ENCODE measurements at places on chromosomes 3 and 15.

DNA sequence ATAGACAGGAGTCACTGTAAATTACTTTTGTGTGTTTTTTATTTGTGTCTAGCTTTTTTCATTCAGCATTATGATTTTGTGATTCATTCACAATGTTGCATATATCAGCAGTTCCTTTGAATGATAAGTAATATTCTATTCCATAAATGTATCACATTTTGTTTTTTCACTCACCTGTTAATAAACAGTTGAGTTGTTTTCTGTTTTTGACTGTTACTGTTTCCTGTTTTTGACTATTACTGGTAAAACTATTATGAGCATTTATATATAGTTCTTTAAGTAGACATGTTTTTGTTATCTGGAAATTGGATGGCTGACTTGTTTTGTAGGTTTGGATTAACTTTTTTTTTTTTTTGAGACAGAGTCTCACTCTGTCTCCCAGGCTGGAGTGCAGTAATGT, 138.4 kb downstream of the RSRC1 start:
- peak; percentile 26 for DNase-seq

DNA sequence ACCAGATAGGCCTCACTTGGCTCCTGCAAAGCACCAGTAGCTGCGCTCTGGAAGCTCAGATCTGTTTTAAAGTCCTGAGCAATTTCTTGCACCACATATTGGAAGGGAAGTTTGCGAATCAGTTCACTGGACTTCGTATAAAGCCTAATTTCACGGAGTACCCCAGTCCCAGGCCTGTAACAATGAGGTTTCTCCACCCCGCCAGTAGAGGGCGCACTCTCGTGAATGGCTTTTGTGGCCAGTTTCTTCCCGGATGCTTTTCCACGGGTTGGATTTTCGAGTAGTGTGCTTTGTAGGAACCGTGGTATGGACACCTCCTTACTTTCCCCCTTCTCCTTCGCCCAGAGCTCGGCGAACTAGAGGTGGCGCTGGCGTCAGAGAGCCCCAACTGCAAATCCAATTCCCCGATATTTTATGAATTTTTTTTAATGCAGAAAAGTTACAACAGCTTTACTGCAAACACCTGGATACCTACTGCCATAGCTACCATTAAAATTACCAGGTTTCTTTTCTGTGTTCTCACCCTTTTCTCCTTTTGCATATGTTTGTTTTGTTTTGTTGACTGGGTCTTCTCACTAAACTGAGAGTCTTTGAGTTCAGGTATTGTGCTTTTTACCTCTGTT, 13.3 kb downstream of the RARB start:
- DNase-seq = peak; percentile 17

DNA sequence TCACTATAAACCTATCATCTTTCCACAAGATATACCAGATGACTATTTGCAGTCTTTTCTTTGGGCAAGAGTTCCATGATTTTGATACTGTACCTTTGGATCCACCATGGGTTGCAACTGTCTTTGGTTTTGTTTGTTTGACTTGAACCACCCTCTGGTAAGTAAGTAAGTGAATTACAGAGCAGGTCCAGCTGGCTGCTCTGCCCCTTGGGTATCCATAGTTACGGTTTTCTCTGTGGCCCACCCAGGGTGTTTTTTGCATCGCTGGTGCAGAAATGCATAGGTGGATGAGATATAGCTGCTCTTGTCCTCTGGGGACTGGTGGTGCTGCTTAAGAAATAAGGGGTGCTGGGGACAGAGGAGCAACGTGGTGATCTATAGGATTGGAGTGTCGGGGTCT, 33.8 kb downstream of the CHDH start:
- DNase-seq = no peak

- no peak for DNase-seq
Observed at GRCh38 chr15:93859176-93859575, 372.2 kb upstream of the MCTP2 start.

- DNase-seq = no peak
Observed at GRCh38 chr3:33419948-33420347, 20.3 kb downstream of the UBP1 start.

DNA sequence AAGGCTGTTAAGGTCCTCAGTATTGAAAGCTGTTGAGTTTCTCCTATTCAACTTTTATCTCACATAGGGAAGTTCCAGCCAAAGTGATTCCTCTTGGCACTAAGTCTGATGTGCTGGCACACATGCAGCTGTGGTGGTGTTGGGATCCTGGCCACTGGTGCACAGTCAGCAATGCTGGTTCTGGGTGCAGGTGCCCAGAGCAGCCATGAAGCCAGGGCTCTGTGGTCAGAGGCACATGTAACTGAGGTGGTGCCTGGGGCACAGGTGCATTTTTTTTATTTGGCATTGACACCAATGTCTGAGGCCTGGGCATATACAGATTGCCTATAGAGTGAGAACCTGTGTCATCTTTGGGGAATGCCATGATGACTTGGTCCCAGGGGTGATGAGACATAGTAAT, 271.4 kb downstream of the POLQ start:
- no peak for DNase-seq

DNA sequence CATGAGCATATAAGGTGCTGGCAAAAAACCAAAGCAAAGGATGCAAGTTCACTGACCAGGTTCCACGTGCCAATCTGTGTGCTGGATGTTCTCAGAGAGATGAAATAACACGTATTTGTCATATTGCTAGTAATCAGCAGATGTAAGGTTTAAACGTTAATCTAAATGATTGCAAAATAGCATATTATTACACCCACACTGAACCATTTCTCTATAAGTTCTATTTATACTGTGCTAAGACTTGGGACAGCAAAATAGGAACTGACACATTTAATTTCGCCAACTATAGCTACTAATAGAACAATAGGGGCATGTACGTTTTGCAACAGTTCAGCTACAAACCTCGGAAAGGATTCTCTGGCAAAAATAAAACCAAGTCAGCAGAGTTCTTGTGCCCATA, 350.3 kb upstream of the ZNF385D start:
- DNase-seq = no peak

DNA sequence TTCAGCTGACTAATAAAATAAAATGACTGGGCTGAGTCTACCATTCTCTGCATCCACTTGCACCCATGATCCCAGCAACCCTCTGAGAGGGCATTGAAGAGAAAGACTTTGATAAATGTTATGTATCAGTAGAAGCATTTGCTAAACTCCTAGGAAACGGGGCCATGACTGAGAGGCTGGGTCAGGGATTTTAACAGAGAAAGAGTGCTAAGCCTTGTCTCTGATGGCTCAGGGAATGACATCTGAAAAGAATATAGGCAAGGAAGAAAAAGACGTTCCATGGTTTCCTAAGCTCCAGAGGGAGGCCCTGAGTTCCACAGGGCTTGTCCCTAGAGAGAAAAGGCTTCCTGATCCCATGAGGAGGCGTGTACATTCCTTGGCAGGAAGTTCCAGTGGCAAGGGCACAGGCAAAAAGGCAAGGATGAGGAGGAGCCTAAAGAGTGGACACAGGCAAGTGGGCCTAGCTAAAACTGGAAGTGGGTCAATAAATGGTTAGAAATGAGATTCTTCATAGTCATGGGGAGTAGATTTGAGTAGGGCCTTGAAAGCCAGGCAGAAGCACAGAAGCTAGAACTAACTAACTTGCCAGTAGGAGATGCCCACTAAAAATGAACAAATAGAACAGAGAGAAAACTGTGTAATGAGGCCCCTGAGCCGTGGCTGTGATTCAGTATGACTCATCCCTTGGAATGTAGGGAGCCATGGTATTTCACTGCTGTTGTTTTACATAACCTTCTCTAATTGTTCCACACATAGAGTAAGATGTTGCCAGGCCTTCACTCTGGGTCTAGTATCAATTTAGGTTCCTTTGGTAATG, 44.9 kb upstream of the MANF start:
- no peak for DNase-seq

- no peak for DNase-seq
Observed at GRCh38 chr3:144287001-144287400, 315.4 kb downstream of the DIPK2A start.

- DNase-seq = peak; percentile 72
Observed at GRCh38 chr3:59527493-59527892, 477.7 kb upstream of the CFAP20DC start.

- DNase-seq = no peak
Observed at GRCh38 chr15:58380280-58380945, 51.4 kb upstream of the LIPC start.

DNA sequence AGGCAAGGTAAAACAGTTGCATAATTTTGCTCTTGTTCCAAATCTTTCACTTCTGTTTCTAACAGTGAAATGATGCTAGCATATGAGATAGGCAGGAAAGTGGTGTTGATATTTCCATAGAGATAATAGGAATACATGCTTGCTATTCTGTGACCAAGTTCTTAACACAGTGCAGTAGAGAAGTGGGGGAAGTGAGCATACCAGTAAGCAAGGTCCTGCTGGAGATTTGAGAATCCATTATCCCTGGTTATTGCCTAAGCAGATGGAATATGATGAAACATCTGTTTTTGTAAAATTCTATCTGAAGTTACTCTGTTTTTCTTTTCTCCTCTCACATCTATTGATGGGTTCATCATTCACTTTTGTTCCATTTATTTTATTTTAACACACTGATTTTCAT, 28.7 kb downstream of the USP8 start:
- no peak for DNase-seq

- DNase-seq = no peak
Observed at GRCh38 chr15:90294601-90295269, 29.3 kb downstream of the NGRN start.

DNA sequence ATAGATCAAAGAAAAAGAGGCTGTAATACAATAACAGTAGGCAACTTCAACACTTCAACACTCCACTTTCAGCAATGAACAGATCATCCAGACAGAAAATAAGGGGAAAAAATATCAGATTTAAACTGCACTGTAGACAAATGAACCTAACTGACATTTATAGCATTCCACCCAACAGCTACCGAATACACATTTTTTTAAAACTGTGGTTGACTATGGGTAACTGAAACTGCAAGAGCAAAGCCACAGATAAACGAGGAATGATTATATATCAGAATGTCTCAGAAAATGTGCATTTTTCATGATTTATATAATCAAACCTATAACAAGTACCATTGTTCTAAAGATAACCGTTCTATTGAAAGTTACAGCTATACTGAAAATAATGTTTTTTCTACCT, 514.9 kb upstream of the DPPA4 start:
- peak; percentile 42 for DNase-seq

DNA sequence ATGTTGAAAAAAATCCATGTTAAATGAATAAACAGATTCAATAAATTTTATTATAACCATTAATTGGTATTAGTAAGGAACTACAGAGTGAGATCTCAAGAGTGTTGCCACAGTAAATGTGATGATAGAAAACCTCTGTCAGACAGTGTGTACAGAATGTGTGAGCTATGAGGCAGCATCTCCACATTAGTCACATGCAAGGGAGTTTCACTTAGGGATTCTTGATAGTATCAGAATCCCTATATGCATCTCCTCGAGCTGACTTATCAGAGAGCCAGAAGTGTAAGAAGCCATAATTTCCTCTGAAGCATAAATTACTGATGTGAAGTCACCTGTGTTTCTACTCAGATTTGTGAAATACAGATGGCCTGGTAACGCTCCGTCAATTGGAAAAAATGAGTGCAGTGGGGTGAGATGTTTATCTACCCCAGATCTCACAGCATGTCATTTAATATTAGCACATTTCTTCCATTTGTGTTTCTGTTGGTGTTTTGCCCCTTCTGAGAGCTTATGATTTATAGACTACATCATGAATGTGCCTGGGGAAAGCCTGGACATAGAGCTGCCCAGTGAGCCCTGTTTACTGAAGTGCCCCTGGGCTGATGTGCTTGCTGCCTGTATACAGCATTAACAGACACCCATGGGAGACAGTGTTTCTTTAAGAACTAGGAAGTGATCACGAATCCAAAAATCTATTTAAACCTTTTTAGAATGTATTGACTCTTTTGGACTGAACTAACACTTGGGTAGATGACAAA, 262.4 kb downstream of the CPNE4 start:
- DNase-seq = no peak

DNA sequence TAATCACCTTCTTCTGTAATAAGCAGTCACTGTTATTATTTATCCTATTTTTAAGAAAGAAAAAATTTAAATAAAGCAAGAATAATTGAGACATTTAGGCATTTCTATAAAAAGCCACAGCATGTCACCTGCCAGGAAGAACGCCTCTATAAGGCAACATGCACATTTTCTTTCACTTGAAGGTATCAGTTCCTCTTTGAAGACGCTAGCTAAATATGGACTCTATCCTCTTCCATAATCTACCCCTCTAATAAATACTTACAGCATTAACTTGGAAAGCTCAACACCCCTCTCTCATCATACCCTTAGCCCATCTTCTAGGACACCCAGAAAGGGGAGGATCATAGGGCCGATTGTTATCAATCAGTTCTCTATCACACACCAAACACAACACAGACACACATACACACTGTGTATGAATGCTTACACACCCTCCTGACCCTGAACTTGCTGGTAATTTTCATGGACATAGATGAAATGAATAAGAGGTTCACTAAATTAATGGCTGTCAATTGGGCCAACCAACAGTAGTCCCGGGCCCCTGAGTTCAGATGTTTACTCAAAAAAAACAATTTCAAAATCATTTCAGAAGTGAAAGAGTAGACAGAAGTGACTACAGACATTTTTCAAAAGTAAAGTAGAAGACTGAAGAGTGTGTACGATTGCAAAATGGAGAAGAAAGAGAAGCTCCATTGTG, 102.5 kb downstream of the ZMAT3 start:
- DNase-seq = no peak

DNA sequence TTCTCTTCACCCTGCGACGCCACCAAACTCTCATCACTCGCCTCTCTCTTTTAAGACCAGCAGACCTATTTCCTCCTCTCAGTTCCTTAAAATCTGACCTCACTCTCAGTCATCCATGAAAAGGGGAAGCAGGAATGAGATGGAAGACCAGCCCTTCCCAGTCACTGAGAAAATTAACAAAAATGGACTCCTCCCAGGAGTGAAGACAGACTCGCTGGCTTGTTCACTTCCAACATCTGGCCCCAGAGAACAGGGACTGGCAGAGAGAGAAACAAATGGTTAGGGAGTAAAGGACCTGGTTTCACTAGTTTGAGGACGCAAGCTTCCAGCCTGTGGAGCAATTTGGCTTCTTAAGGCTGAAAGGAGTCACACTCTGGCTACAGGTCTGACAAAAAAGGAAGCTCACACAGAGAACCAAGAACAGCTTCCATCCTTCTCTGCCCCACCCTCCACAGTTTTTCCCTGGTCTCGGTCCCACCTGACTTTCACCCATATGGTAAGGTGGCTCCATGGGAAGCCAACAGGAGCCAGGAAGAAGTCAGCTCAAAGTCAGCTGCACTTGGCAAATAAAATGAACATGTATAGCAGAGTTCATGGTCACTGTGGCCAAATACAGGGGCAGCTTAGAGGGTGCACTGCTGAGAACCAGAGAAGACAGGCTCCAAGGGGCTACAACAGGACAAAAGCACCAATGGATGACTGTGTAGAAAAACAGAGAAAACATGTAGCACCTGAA, 57.2 kb downstream of the ITGB5 start:
- DNase-seq = no peak
